ENCODE measurements at places on chromosomes 3 and 15. TPM values are rescaled to one million over a fixed set of nuclear protein-coding genes. Genes with fewer than 3 reads are reported as not detected.

GRCh38 chr3:65443739-65444446 is 594.8 kb downstream of the MAGI1 start:
- no peak for DNase-seq

DNA sequence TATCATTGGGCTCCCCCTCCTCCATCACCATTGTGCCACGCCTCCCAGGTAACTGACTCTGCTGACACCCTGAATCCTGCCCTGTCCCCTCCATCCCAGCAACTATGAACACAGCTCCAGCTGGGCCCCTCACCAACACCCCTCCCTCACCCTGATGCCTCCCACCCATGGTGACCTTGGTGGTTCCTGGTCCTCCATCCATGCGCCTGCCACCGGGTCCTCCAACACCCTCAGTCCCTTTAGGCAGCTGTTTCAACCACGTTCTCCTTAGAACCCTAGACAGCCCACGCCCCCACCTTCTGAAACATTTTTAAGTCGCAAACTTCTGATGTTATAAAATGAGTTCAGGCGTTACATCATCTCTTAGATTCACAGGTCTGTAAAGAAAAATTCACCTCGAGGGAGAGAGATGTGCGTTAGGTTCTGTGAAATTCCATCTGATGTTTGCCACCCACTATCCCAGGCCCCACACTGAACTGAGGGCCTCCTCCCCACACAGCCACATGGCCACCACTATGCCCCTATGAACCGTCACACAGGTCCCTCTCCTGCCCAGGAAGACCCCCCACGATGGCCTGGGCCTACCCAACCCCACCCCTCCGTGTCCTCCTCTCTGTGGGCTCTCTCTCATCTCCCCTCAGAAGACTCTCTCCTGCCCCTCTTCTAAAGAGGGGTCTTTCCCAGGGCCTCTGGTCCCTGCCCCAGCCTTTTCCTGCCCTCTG is 29.8 kb downstream of the PCSK6 start:
- no peak for DNase-seq

DNA sequence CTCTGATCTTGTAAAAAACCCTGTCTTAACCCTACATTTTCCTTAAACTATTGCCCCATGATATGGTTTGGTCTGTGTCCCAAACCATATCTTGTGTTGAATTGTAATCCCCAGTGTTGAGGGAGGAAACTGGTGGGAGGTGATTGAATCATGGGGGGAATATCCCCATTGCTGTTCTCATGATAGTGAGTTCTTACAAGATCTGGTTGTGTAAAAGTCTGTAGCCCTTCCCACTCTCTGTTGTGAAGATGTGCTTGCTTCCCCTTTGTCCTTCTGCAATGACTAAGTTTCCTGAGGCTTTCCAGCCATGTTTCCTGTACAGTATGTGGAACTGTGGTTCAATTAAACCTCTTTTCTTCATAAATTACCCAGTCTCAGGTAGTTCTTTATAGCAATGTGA is 881.4 kb downstream of the DIPK2A start:
- no peak for DNase-seq

- DNase-seq: peak; percentile 34
Measured at GRCh38 chr3:183825456-183826161, at the start of gene MAP6D1. Gene MAP6D1 (minus strand): TSS chr3:183825577. CDS start chr3:183825547, 30 bp downstream.

- no peak for DNase-seq
Measured at GRCh38 chr3:118811236-118811732, 223.4 kb downstream of the IGSF11 start.

- DNase-seq: no peak
Measured at GRCh38 chr15:66542896-66543295, 22.9 kb downstream of the LCTL start.

GRCh38 chr3:37742574-37743212 is 119.0 kb upstream of the CTDSPL start:
- DNase-seq: no peak

DNA sequence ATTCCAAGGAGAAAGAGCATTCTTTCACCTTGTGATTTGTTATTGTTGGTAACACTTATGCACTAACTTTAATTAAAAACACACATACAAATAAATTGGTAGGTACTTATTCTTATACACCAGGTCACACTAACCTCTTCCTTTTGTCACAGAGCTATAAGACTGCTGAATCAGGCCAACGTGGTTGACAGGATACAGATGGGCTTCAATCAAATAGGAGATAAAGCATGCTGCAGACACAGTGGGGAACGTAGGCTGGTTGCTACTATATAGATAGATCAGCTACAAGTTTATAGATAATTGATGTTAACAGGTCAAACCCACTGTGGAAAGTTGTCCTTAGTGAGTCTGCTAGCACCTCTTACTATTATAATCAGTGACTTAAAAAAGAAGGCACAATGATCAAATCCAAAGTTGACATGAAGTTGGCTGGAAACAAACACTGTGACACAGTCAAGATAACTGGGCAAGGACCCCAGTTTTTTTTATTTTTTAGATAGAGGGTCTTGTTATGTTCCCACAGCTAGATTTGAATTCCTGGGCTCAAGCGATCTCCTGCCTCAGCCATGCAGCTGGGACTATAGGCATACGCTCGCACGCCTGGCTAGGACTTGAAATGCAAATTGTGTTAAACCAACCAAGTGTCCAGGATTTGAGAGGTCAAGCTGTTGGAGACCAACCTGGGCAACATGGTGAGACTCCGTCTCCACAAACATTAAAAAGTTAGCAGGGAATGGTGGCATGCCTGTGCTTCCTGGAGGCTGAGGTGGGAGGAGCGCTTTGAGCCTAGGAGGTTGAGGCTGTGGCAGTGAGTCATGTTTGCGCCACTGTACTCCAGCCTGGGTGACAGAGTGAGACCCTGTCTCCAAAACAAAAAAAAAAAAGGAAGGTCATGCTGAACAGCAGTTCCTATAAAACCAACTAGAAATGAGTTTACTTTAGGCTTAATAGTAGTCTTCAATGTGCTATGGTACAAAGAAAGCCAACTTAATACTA is 97.9 kb upstream of the MEX3B start:
- DNase-seq: no peak

- DNase-seq: no peak
Measured at GRCh38 chr3:24310887-24311286, 183.8 kb downstream of the THRB start.

The THBS1 gene
- 36.5 TPM for total RNA-seq

DNA sequence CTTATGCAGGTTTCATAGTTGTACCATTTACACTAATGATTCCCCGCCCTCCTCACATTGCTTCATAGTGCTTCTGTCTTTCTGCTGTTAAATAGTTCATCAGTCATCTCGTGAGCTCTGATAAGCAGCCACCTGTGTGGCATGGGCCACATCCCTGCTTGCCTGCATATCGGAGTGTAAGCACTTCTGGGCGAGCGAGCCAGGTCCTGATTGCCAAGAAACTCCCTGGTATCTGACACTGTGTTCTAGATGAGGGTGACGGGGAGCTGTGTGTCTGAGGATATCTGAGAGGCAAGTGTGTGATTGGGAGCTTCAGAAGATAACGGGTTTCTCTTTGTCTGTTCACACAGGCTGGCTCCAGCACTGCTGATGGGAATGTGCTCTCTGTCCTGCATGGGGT is 130.6 kb downstream of the LRIG1 start:
- peak; percentile 82 for DNase-seq

The KLHL40 gene
- 1.6 TPM for total RNA-seq

- peak; percentile 90 for DNase-seq
Measured at GRCh38 chr3:42025370-42026138, 63.7 kb upstream of the ULK4 start.

- no peak for DNase-seq
Measured at GRCh38 chr3:189838291-189838690, 207.1 kb downstream of the TP63 start.

GRCh38 chr15:52021892-52022540 is 3.0 kb downstream of the MAPK6 start:
- no peak for DNase-seq

DNA sequence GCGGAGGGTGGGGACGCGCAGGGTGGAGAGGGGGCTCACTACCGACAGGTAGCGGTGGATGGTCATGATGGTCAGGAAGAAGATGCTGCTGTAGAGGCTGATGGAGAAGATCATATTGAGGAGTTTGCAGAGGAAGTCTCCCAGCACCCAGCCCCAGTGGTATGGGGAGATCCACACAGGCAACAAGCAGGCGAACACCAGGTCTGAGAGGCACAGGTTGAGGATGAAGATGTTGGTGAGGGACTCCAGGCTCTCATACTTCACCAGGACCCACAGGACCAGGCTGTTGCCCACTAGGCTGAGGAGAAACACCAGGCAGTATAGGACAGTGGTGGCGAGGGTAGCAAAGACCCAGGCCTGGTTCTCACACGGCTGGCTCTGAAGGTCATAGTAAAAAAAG is 5.8 kb downstream of the XCR1 start:
- no peak for DNase-seq

DNA sequence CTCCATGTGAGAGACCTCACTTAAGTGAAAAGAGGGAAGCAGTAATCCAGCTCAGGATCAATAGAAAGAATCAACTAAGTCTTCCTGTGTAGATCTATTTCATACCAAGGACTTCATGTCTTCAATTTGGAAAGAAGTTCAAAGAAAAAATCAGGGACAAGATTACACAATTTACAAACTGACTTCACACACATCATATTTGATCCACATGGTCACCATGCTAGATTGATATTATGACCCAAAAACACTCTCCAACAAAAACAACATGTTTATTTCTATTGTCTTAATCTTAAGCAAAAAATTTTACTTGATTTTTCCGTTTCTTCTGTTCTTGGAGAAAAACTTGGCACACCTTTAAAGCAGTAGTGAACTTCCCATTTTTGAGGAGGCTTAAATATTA is 76.3 kb downstream of the THBS1 start:
- DNase-seq: no peak

GRCh38 chr3:197226179-197226578 is 72.2 kb downstream of the DLG1 start:
- no peak for DNase-seq

DNA sequence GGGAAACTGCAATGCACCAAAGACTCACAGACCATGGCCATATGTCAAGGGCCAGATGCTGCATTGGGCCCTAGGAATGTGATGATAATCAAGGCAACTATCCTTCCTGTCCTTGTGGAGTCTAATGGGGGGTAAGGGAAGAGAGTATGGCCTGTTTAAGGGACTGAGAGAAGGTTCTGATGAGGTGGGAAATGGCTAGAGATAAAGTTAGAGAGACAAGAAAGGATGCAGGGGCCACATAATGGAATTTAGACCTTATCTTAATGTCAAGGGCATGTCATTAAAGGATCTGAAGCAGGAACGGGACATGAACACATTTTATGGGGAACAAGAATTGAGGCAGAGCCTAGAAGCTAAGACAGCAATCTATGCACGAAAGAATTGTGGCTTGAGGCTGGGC is 30.0 kb upstream of the ABHD17C start:
- DNase-seq: no peak

GRCh38 chr15:69991551-69991980 is 106.2 kb downstream of the TLE3 start:
- no peak for DNase-seq

DNA sequence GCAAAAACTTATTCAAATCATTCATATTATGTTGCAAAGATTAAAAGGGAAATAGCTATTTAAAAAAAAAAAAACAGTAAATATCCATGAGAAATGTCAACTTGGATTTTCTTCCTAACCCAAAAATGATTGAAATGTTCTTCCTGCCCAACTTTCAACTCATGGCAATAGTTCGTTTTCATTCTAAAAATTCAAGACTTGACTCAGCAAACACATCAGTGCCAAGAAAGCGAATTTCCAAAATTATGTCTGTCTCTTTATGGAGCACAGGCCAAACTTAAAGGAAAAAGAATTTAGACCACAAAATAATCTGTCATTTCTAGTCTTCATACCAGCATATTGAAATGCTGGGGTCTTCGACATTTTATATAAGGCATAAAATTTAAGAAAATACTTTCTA is 63.7 kb downstream of the MAGI1 start:
- no peak for DNase-seq

DNA sequence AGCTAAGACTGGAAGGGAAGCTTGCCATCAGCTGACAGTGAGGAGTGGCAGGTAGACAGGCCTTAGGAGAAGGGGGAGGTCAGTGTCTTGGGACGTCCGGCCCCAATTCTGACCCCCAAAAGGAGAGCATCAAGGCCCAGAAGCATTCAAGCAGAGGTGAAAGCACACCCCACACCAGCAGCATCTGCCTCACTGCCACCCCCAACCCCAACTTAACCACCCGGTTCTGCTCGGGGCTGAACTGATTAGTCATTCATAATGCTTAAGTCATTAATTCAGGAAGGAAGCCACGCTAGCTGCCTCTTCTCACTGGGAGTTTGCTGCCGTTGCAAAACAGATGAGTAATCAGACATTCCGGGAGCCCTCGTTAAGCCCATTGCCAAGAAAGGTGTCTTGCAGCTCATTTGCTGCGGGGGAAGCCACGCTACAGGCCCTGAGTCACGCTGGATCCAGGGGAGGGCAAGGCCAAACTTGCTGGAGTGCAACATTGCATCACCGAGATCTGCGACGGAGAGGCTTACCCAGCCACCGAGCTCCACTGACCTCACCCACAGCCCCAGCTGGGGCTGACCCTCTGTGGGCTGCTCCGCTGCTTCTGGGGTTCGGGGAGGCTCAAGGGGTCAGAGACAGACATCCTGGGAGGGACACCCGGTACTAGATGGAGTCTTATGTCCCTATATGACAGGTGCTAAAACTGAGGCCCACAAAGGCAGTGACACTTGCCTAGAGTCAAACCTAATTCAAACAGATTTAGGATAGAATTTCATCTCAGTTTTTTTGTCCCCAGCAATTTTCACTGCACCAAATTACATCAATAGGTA is 46.4 kb upstream of the HES1 start:
- DNase-seq: peak; percentile 78

The SCG3 gene
- total RNA-seq: 0.15 TPM

- DNase-seq: no peak
Measured at GRCh38 chr3:81545572-81545971, 215.9 kb downstream of the GBE1 start.

The KNG1 gene
- total RNA-seq: 0.37 TPM

DNA sequence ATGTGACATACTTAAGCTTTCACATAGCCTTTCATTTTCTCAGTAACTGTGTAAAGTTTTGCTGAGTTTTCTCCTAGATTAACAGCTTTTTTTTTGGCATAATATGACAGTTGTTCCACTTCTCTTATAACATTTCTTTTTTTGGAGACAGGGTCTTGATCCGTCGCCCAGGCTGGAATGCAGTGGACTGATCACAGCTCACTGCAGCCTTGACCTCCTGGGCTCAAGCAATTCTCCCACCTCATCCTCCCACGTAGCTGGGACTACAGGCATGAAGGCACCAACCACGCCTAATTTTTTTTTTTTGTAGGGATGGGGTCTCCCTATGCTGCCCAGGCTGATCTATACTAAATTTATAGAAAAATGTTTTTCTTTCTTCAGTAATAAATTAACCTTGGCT is 30.1 kb downstream of the DLG1 start:
- DNase-seq: peak; percentile 64

- no peak for DNase-seq
Measured at GRCh38 chr3:18790384-18790783, 357.9 kb upstream of the KCNH8 start.

The FAM107A gene
- total RNA-seq: 60.2 TPM

Data from right cardiac atrium (tissue), 5 donors.